ENCODE measurements at places on chromosomes 7 and 10.

DNA sequence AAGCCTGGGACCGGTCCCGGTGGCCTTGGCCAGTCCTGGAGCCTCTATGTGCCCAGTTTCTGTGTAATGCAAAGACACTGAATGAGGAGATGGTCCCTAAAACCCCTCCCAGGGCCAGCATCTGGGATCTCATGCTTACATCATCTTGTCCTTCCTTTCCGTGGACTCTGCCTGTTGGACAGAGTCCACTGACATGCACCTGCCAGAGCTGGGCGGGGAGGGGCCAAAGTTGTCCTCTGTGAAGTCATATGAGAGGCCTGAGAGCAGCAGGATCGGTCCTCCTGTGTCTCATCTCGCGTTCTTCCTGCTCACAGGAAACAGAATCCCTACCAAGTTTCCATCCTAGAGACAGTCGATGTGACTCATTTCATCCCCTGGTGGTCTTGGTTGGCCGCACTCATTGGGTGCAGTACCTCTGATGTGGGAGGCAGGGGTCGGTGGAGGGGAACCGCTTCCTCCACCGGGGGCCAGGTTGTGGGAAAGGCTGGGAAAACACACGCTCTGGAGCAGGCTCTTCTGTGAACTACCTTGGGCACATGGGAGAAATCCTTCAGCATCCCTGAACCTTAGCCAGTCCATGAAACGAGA lies 389.6 kb upstream of the PODXL start:
- DNase-seq: no peak

- DNase-seq: no peak
These were observed 49.3 kb downstream of the FBXL13 start for GRCh38 chr7:103025341-103025740.

DNA sequence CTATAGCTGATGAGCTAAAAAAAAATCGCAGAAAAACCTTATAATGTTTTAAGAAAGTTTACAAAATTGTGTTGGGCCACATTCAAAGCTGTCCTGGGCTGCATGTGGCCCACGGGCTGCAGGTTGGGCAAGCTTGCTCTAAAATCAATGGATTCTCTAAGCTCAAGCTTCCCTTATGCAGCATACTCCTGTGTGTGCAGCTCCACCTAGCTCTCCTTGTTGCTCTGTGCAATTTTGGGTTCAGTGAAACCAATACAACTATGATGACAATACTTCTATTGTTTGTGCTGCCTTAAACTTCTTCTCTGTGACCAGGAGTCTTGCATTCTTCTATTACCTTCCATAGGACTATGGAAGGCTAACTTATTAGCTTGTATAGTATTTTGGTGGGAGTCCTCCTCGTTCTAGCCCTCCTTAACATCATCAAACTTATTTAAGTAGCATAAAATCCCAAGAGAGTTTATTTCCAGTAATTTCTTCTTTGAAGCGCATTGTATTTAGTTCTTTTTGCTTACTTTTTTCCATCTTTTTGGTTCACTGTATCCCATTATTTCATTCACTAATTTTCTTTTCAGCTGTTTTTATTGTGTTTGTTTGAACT lies 170.9 kb upstream of the SMIM30 start:
- DNase-seq: no peak

DNA sequence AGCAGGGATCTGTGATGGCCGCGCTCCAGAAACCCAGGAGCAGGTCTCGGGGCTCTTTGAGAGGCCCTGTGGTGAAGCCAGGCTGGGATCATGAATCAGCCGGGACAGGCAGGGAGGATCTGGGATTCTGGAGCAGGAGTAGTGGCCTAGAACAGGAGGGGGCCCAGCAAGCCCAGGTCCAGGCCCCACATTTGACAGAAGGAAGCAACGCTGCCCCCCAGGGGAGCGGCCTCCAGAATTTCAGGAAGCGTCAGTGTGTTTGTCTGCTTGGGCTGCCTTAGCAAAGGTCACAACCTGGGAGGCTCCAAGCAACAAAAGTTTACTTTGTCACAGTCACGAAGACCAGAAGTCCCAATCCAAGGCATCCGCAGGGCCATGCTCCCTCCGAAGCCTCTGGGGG lies 36.8 kb downstream of the CLRN3 start:
- DNase-seq: no peak

DNA sequence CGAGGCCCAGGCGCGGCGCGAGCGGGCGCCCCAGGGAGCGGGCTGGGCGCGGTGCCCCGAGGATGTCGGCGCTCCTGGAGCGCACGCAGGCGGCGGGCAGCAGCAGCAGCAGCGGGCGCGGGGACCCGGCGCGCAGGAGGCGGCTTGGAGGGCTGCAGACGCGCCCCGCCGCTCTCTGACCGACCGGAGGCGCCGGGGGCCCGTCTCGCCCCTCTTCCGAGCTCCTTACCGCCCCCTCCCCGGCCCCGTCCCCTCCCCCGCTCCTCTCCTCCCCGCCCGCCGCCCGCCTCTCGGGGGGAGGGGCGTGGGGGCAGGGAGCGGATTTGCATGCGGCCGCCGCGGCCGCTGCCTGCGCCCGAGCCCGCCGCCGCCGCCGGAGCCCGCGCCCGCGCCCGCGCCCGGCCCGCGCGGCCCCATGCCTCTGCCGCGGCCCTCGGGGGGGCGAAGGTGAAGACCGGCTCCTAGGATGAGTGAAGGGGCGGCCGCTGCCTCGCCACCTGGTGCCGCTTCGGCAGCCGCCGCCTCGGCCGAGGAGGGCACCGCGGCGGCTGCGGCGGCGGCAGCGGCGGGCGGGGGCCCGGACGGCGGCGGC lies at the start of gene NRG3:
Gene NRG3, plus strand, starts transcription at position 320 of the 592 bp plus-strand sequence.
- DNase-seq: no peak

DNA sequence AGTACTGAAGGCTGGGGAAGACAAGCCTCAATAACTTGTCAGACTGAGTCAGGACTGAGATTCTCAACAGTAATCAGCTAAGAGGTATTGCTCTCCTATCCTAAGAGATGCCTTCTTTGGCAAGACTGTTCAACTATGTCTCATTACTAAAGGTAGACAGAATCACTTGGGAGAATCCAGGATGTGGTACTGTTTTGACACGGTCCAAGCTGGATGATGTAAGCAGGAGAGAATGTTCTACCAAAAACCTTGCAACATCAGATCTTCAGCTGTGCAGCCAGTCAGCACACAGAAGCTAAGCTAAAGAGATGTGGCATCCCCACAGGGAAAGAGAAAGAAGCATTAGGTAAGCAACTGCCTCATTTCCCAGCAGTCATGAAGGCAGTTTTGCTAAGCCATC lies 391.4 kb downstream of the NRG3 start:
- DNase-seq: no peak

DNA sequence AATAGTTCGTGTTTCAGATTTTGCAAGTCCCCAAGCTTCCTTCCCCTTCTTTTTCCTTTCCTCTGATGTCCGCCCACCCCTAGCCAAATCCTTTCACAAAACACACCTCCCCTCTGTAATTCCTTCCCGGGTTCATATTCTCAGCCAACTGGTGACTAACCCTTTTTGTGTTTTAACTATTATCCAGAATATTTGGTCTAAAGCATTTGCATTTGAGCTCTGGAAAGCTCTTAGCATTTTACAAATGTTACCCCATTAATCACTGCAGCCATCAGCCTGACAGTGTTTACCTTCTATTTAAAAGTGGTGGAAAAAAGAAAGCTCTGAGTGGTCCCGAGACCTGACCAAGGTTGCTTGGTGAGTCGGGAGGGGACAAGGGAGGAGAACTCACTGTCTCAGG lies 139.0 kb downstream of the CREB5 start:
- no peak for DNase-seq

GRCh38 chr10:63173468-63174232 lies 40.5 kb downstream of the NRBF2 start:
- DNase-seq: no peak

GRCh38 chr7:126557271-126557670 lies 695.5 kb downstream of the GRM8 start:
- DNase-seq: no peak

DNA sequence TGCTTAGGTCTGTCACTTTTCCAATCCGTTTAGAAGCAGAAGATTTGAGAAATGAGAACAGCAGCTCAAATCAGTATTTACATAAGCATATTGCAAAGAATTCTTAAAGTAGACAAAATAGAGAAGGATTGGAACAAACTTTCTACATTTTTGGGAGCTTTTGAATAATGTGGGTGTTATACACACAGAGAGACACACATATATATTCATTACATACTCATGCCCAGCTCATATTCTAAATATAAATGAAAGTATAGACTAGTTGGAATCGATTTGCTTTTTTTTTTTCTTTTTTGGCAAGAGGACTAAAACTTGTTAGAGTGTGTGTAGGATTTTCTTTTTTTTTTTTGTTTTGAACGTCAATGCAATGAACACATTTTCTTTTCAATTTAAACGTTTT lies 538.9 kb downstream of the AUTS2 start:
- no peak for DNase-seq

GRCh38 chr7:17986851-17987250 lies 40.8 kb downstream of the PRPS1L1 start:
- DNase-seq: no peak

DNA sequence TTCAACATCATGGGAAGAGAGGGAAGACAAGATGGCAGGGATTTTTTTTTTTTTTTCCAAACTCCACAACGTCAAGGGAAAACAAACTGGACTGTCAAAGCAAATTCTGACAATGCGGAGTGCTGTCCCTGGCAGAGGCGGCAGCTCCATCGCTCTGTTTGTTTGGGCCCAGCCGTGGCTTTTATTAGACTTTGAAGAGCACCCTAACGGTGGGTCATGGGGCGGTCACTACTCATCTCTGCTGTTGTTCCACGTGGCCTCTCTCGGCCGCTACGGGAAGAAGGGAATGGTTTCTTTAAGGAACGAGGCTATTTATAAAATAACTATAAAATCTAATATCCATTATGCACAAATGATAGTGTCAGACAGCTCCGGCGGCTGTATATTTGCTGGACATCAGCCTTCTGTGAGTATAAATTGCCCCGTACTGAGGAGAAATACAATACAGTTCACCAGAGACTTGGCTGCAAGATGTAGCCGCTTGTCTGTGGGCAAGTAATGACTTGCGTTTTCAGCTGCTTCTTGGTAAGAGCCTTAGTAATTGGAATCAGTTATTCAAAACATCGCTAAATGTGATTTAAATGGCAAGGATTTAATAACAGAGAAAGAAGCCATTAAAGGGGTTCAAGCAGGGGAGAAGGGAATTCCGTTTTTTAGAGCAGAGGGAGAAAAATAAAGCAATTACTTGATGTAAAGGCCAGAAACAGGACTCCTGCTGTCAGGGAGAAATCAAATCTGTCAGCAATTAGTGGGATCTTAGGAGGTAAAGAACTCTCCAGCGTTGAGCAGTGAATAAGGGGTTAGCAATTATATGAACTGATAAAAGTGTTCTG lies 61.7 kb upstream of the RAB11FIP2 start:
- no peak for DNase-seq

GRCh38 chr7:87147500-87147899 lies 4.8 kb upstream of the DMTF1 start:
- no peak for DNase-seq

- DNase-seq: no peak
These were observed 114.0 kb downstream of the RAB18 start for GRCh38 chr10:27618036-27618615.

GRCh38 chr7:4873071-4873944 lies 10.2 kb downstream of the RADIL start:
- DNase-seq: no peak

DNA sequence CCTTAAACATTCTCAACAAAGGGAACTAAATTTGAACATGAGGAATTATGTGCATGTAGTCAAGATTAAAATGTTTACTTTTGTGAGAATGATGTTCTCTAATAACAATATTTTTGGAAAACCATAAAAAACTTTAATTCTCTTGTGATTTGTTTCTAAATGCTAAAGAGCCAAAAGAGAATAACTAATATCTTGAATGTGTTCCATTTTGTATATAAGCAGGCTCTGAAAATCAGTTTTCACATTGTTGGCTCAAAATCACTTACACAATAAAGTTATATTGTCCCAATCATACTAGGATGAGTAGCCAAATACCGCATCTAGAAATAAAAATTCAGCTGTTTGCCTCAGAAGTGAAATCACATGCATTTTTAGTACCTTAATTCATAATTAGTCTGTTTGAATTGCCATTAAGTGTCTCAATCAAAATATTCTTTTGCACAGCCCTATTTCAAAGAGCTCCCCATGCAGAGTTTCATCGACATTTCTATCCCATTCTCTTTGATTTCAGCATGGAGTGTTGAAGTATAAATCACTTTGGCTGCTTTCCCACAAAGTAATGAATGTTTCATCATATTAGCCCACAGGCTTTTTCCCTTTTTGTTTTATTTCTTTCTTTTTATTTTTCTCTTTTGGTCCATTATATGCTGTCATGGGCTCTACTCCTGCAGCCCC lies 420.3 kb upstream of the POM121L12 start:
- DNase-seq: no peak

DNA sequence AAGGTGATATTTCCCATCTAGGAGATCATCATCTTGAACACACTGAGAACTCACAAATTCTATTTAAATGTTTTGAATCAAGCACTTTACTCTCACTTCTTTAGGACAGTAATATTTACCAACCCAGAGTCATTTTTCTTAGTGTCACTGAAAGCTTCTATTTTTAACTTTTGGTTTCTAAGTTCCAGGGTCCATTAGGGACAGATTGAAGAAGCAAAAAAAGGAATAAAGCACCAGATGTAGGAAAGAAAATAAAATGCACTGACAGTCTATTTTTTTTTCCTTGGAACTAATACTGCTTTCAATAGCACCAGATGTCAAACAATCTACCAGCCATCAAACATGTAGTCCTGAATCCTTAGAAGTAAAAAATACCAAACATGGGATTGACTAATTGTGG lies 526.7 kb upstream of the LRRN3 start:
- no peak for DNase-seq

- no peak for DNase-seq
These were observed 10.4 kb downstream of the BLVRA start for GRCh38 chr7:43768887-43769272.

GRCh38 chr7:122137251-122138077 lies 6.6 kb downstream of the AASS start:
- no peak for DNase-seq

DNA sequence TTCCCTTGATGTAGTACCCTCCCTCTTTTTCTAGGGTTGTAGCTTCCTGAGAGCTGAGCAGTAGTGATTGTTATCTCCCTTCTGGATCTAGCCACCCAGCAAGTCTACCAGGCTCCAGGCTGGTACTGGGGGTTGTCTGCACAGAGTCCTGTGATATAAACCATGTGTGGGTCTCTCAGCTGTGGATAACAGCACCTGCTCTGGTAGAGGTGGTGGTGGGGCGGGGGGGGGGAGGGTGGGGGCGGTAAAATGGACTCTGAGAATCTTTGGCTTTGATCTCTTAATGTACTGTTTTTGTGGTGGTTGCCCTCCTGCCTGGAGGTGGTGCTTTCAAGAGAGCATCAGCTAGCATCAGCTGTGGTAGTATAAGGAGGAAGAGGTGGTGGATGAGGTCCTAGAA lies 302.0 kb upstream of the CHRM2 start:
- no peak for DNase-seq

- no peak for DNase-seq
These were observed 17.6 kb downstream of the PODXL start for GRCh38 chr7:131538813-131539179.

GRCh38 chr7:36128448-36129047 lies 24.5 kb upstream of the EEPD1 start:
- DNase-seq: no peak

DNA sequence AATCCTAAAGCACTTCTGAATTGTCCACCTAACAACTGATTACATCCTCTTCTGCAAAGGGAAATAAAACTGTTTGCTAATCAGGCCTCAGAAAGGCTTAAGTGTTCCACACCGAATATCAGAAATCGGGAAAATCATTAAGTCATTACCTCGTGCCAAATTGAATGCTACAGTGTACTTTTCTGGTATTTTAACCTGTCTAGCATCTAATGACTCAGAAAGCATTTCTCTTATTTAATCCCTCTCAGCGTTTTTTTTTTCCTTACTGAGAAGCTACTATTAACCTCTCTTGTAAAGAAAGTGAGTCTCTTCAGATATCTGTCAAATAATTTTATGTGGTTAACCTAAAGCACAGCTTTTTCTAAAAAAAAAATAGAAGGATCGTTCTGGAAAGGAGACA lies 28.6 kb downstream of the VIM start:
- no peak for DNase-seq
